T-helper 1 cell (primary cell): ENCODE measurements at places on chromosomes 6 and 20.
A peak's percentile ranks its signal among the peaks of the same experiment; 100 is the strongest.

DNA sequence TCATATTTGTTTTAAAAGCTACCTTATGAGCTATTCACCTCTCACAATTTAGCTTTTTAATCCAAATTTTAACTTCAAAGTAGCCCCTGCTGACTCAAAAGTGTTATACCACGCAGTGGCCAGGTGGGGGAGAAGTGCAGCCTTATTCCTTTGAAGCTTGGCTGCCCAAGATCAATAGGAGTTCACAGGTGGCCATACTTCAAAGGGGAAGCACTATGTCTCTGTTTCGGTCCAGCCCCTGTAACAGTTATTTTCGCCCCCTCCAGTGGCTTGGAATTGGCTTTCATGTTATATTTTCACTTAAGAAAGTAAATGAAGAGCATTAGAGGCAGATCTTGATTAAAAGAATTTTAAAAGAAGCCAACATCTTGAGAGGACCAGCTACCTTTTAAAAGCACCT, 608.4 kb downstream of the EPHA7 start:
- no peak for DNase-seq

DNA sequence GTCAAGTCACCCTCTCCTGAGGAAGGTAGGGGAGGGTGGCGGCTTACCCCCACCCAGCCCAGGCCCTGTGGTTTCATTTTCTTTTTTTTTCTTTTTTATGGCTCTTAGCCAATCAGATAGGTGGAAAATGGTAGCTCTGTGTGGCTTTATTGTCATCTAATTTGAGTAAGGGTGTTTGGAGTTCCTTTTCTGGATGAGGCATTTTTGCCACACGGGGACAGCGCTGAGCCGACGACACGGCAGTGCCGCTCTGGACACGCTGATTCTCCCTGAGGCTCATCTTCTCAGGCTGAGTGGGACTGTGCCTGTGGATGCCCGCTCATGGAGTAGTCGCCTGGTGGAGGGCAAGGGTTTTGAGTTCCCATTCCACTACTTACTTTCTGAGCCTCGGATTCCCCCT, 37.6 kb upstream of the ANGPT4 start:
- no peak for DNase-seq

GRCh38 chr6:46051962-46052361, 36.3 kb upstream of the CLIC5 start:
- no peak for DNase-seq

DNA sequence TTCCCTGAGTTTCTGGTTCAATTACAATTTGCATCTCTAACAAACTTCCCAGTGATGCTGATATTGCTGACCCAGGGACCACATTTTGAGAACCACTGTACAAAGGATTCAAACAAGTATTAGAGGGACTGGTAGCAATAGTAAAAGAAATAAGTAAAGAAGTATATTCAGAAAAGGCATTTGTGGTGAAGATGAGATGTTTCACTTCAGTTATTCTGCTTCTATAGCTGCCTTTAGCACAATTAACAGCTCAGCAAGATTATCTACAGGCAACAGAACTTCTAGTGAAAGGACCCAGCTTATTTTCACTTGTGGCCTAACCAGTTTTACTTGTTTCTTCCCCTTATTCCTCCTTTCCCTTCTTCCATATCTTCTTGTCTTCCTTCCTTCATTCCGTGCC, 149.4 kb downstream of the PHF3 start:
- DNase-seq, result no peak

DNA sequence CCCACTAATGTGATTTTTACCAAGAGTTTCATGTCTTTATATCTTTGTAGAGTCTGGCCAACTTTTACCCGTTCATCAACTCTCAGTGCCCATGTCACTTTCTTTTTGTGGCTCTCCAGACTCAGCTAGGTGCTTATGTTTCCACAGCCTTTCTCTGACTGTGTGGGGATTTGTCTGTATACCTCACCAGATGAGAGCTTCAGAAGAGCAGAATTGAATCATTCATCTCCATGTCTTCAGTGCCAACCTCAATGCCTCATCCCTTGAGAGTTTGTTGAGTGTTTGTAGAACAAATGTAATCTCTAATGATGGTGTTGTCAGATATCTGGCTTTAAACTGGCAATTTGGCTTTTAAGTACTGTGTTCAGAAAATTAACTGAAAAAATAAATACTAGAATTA, 16.8 kb upstream of the CCN2 start:
- DNase-seq, result no peak

DNA sequence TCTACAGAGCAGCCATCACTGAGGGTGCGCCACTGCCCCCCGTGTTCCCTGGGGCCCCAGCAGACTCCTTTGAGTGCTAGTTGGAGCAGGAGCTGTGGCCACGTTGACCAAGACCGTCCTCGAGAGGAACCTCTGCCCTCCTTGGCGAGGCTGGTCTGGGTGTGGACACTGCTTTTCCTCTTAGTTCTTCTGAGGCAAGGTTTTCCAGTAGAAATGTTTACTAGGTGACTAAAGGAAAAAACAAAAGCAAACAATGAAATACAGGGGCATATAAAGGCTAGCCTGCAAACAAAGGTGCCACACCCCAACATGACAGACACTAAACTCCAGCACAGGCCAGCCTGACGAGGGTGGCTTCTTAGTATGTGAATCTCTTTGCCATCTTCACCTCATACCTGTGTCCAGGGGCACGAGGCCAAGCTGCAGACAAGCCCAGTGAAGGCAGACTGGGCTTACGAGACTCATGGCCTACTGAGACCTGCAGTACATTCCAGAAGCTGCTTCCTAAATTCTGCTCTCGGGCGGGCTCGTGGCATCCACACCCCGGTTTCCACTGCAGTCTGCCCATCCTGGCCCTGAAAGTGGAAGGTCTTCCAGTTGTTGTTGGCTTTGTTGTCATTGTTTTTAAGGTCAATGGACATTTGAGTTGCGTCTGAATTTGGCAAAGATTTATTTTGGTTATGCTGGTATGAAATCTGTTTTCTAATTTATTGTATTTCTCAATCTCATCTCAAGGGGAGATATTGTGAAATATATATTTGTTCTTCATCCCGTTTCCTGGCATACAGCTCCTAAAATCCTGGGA, 39.2 kb downstream of the FAM50B start:
- DNase-seq, result no peak

DNA sequence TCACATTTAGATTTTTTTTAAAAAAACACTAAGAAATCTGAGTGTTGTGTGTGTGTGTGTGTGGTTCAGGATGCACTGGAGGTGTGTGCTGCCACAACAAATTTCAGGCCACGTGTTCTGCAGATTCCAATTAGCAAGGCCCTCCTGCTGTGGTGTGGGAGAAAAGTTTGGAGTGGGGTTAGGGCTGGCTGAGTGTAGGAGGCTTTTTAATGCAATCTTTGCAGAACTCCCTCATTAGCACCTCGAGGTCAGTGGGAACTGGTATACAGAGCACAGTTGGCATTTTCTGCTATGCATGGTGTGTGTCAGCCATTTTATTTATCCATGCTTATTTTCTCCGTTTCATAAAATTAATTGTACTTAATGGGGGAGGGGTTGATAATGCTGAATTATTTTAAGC, 187.6 kb downstream of the SOX4 start:
- no peak for DNase-seq

GRCh38 chr6:3489961-3490624, 33.2 kb upstream of the SLC22A23 start:
- no peak for DNase-seq

DNA sequence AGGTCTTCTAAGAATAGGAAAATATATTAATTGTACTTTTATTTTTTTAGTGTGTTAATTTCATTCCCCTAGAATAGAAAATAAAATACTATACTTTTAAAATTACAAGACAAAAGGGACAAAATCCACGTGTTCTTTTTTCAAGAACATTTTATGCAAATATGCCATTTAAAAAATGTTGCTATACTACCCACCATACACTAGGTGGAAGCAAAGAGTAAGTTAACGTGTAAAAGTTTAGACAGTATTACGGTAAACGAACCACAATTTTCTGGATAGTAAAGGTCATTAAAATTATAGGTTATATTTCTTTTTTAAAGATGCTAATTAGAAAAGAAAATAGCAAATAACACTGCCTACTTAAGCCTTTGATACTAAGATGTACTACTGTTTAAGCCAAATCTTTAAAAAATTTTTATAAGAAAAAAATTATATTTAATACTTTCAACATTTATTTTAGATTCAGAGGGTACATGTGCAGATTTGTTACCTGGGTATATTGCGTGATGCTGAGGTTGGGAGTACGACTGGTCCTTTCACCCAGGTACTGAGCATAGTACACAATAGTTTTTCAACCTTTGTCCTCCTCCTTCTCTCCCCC, 287.6 kb downstream of the PHF3 start:
- DNase-seq, result no peak

- DNase-seq, result no peak
Observed at GRCh38 chr6:6815732-6816131, 227.2 kb downstream of the LY86 start.

- DNase-seq, result no peak
Observed at GRCh38 chr20:43015566-43015965, 174.1 kb downstream of the PTPRT start.

DNA sequence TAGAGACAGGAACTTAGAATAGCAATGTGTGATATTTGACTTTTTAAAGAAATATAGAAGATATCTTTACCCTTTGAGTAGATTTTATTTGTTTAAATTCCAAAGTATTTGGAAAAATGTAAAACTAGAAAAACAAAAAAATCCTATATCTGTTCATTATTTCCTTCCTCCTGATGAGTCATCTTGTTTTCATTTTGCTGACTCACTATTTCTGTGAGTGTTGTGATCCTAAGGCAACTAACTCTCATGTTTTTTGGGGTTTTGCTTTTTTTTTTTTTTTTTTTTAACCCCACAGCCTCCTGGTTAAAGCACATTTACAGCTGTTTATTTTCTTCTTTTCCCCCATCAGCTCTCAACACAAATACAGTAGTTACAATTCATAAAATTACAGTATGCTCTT, 37.8 kb upstream of the THEMIS start:
- no peak for DNase-seq

DNA sequence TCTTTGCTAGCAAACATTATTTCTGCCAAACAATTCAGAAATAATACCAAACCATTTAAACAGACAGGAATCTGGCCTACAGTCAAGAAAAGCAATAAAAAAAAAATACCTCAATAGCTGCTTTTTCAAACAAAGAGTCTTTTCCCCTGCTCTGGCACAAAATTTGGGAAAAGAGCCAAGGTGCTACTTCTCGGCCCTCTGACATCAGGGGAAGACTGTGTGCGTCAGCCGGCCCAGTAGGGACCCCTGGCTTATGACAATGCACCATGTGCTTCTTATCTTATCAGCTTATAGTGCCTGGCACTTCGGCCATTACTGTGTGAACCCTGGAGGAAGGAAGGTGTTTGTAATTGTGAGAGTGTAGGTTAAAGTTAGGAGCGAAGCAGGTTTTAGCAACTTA, 89.4 kb downstream of the PDE10A start:
- no peak for DNase-seq

DNA sequence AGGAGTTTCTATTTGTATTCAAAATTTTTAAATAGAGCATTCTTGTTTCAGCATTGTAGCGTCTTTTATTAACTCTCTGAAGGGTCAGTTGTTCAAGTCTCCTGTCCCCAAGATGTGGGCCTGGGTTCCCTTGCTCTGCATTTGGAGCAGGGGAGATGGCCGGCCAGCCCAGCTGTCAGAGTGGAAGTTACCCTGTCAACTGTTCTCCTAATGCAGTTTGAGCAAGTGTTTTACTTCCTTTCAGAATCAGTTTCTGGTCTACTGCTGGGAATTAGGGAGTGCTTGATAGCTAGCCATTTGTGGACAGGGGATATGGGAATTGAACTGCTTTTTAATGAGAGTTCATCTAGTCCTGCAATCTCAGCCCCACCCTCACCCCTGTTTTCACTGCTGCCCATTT, 116.6 kb downstream of the QKI start:
- no peak for DNase-seq

GRCh38 chr6:20712011-20712410, 177.8 kb downstream of the CDKAL1 start:
- no peak for DNase-seq

DNA sequence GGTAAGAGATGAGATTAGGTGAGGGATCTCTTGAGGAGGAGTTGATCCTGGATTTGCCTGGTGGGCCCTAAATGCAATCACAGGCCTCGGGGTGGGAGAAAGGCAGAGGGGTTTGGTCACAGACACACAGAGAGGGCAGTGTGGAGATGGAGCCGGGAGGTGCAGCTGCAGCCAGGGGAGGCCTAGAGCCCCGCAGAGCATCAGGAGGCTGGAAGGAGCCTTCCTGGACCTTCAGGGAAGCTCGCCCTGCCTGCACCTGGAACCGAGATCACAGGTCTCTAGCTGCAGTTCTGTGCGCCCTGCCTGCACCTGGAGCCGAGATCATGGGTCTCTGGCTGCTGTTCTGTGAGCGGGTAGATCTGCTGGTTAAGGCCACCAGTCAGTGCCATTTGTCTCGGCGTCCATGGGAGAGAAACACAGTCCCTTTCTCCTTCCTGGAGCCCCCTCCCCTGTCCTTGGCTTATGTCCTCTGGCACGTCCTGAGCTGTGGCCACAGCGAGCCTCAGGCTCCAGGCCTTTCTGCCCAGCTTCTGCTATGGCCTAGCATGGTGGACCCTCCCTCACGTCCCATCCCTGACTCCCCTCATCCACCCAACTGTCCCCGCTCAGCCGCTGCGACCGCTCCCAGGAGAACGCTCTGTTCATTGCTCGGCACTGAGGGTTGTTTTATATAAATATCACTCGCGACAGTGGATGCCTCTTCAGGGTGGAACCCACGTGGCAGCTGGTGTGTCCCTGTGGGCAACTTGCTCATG, 112.0 kb downstream of the DACT2 start:
- DNase-seq, result no peak

GRCh38 chr6:38193051-38193450, 373.5 kb downstream of the ZFAND3 start:
- DNase-seq, result no peak

GRCh38 chr6:107585815-107586435, 96.0 kb downstream of the SOBP start:
- DNase-seq, result no peak

- DNase-seq, result peak; percentile 47
Observed at GRCh38 chr6:155327326-155328073, 13.2 kb upstream of the TFB1M start.

GRCh38 chr20:25135031-25135430, 53.1 kb upstream of the VSX1 start:
- DNase-seq, result no peak

GRCh38 chr20:57622579-57623381, 2.6 kb upstream of the ZBP1 start:
- DNase-seq, result peak; percentile 60

- DNase-seq, result no peak
Observed at GRCh38 chr6:44149369-44150012, 9.1 kb upstream of the CAPN11 start.

GRCh38 chr6:106509420-106510089, 119.7 kb downstream of the RTN4IP1 start:
- no peak for DNase-seq

- DNase-seq, result no peak
Observed at GRCh38 chr6:154478701-154479060, 31.8 kb downstream of the CNKSR3 start.

- no peak for DNase-seq
Observed at GRCh38 chr6:92126088-92126487, 1293.3 kb downstream of the EPHA7 start.

DNA sequence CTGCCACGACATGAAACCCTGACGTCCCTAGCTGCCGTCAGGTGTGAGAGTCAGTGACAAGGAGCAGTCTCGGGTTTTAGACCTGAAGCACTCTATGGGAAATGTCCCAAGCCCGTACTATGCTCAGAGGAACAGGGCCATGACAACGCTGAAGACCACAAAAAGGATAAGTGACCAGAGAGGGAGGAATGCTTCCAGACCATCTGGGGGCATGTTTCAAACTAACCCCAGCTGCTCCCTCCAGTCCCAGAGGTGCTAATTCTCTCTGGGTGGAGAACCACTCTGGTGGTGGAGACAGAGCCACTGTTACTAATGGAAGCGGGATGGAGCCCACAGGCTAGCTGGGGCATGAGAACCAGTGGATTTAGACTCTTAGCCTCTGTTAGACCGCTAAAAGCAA, 8.7 kb downstream of the AURKA start:
- DNase-seq, result no peak
